B cell (primary cell): ENCODE measurements at places on chromosomes 16 and 17. TPM values are rescaled to one million over a fixed set of nuclear protein-coding genes. Genes with fewer than 3 reads are reported as not detected.

- H3K27me3 ChIP-seq: peaks cover 65% of the 10 kb centered on the region
- DNase-seq: peak; percentile 38
- no peak overlapping the region for H3K4me3 ChIP-seq
- H3K36me3 ChIP-seq: no peaks in the 10 kb centered on the region
- H3K4me1 ChIP-seq: peaks cover 47% of the 10 kb centered on the region
These were observed 16.5 kb upstream of the ZFHX3 start for GRCh38 chr16:73064212-73064993.

- no peaks in the 10 kb centered on the region for H3K27me3 ChIP-seq
- no peak overlapping the region for H3K27ac ChIP-seq
- no peak for DNase-seq
- H3K36me3 ChIP-seq: no peaks in the 10 kb centered on the region
These were observed 25.8 kb downstream of the CNGB1 start for GRCh38 chr16:57944970-57945739.

- no peaks in the 10 kb centered on the region for H3K27me3 ChIP-seq
- H3K4me1 ChIP-seq: peaks cover 9% of the 10 kb centered on the region
- H3K36me3 ChIP-seq: no peaks in the 10 kb centered on the region
- no peak overlapping the region for H3K4me3 ChIP-seq
- no peak overlapping the region for H3K27ac ChIP-seq
- DNase-seq: no peak
These were observed 45.9 kb downstream of the SREBF1 start for GRCh38 chr17:17790637-17791464.

- no peak for DNase-seq
- no peak overlapping the region for H3K27ac ChIP-seq
- H3K36me3 ChIP-seq: no peaks in the 10 kb centered on the region
- peaks cover 3% of the 10 kb centered on the region for H3K27me3 ChIP-seq
- H3K4me1 ChIP-seq: no peaks in the 10 kb centered on the region
These were observed 542.0 kb downstream of the WWOX start for GRCh38 chr16:78641433-78641832.

DNA sequence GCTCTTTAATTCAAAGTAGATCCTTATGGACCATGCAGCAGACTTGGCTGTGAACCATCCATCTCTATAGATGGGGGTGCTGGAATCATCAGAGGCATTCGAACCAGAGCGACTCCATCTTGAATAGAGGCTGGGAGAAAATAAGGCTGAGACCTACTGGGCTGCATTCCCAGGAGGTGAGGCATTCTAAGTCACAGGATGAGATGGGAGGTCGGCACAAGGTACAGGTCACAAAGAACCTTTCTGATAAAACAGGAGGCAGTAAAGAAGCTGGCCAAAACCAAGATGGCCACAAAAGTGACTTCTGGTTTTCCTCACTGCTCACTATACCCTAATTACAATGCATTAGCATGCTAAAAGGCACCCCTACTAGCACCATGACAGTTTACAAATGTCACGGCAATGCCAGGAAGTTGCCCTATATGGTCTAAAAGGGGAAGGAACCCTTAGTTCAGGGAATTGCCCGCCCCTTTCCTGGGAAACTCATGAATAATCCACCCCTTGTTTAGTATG, 89.2 kb upstream of the BRD7 start:
- H3K27me3 ChIP-seq: no peaks in the 10 kb centered on the region
- no peak overlapping the region for H3K27ac ChIP-seq
- no peaks in the 10 kb centered on the region for H3K4me1 ChIP-seq
- no peak overlapping the region for H3K4me3 ChIP-seq

- no peak for DNase-seq
- no peaks in the 10 kb centered on the region for H3K27me3 ChIP-seq
- H3K4me1 ChIP-seq: no peaks in the 10 kb centered on the region
- no peak overlapping the region for H3K4me3 ChIP-seq
- no peak overlapping the region for H3K27ac ChIP-seq
These were observed 232.3 kb upstream of the PMFBP1 start for GRCh38 chr16:72404299-72404698.

DNA sequence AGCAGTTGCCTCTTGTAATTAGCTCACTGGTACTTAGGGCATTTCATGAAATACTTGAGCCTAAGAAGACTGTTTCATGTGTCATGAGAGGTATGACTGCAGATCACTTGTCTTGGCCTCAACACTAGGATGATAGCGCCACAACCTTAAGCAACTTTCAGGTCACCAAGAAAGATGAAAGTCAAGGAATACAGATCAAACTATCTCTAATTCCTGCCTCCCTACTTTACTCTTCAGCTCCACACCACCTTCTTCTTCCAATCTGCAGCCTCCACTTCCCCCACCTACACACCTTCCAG, 28.0 kb downstream of the GNA13 start:
- no peak overlapping the region for H3K4me3 ChIP-seq
- DNase-seq: no peak
- no peaks in the 10 kb centered on the region for H3K27me3 ChIP-seq
- H3K4me1 ChIP-seq: peaks cover 73% of the 10 kb centered on the region
- H3K27ac ChIP-seq: peak overlapping the region; percentile 82
- no peaks in the 10 kb centered on the region for H3K36me3 ChIP-seq

DNA sequence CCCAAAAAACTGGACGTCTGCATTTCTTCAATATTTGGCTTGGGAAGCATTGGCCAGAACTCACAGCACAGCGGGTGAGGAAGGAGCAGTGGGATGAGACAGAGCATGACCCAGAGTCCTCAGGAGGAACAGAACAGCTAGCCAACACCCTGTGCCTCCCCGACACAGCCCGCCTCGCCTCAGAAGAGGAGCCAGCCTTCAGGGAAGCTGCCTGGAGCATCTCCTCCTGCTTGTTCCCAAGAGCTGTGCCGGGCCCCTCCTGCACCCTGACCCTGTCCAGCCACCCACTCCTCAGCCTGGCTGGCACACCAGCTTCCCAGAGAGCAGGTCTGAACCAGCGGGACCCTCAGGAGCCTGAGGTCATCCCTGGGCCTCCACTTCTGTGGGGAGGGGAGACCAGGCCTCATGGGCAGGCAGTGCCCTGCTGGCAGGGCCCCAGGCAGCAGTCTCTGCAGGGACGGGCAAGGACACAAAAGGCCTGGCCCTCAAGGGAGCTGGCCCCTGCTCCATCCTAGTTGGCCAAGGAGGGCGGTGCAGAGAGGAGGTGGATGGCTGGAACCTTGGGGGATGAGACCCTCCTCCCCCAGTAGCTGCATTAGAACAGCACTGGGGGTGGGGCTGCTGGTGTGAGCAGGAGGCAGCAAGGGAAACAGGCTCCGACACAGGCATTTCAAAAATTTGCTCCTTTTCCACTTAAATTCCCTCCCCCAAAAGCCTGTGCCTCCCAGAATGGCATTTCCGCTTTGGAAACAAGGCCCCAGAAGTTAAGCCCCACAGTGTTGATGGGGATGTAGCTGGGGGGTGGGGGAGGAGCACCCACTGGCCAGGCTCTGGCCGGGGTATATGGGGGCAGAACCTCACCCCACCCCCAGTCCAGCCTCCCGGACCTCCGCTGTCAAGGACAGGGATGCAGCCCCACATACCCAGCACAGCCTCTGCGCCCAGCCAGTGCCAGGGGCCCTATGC, 1.8 kb upstream of the BCAR1 start:
- H3K27me3 ChIP-seq: peaks cover 18% of the 10 kb centered on the region
- no peak overlapping the region for H3K4me3 ChIP-seq
- H3K36me3 ChIP-seq: no peaks in the 10 kb centered on the region
- no peak for DNase-seq
- no peak overlapping the region for H3K27ac ChIP-seq

- no peaks in the 10 kb centered on the region for H3K4me1 ChIP-seq
- no peak overlapping the region for H3K27ac ChIP-seq
- no peak for DNase-seq
- H3K27me3 ChIP-seq: no peaks in the 10 kb centered on the region
- H3K4me3 ChIP-seq: no peak overlapping the region
These were observed 43.2 kb downstream of the MYH3 start for GRCh38 chr17:10613775-10614513.

- H3K4me1 ChIP-seq: no peaks in the 10 kb centered on the region
- H3K27me3 ChIP-seq: no peaks in the 10 kb centered on the region
- no peak overlapping the region for H3K27ac ChIP-seq
- no peak for DNase-seq
These were observed 166.2 kb upstream of the ASIC2 start for GRCh38 chr17:33459078-33459940.

DNA sequence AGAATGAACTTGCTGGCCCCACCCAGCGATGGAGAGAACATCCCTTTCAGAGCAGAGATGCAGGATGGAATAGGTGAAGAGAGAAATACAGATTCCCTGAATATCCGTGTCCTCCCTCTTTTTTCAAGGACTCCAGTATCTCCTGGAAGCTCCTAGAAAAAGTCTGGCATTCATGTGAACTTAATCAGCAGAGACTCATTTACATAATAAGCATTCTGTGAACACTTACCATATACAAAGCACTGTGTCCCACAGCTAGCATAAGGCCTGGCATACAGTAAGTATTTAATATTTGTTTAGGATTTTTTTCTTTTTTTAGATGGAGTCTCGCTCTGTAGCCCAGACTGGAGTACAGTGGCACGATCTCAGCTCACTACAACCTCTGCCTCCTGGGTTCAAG, 208.5 kb upstream of the RPL38 start:
- no peak for DNase-seq
- no peaks in the 10 kb centered on the region for H3K36me3 ChIP-seq
- H3K4me3 ChIP-seq: no peak overlapping the region

GRCh38 chr17:17044846-17045561, 2.7 kb downstream of the MPRIP start:
- peak overlapping the region; percentile 22 for H3K4me3 ChIP-seq
- H3K36me3 ChIP-seq: no peaks in the 10 kb centered on the region
- no peaks in the 10 kb centered on the region for H3K27me3 ChIP-seq
- peak; percentile 79 for DNase-seq
- peak overlapping the region; percentile 54 for H3K27ac ChIP-seq
- peaks cover 63% of the 10 kb centered on the region for H3K4me1 ChIP-seq

Gene OR2C1
- 0.52 and 0.91 TPM in 2 replicates for polyA plus RNA-seq

Gene STX1B
- polyA plus RNA-seq: 1.8 and 2.1 TPM in 2 replicates

Gene HSD11B2
- polyA plus RNA-seq: 0.06 and 0.09 TPM in 2 replicates

Gene OR1F1
- not detected in 2 replicates for polyA plus RNA-seq

Gene NTN3
- not detected in 2 replicates for polyA plus RNA-seq

Gene PERCC1
- 0.46 and 0.84 TPM in 2 replicates for polyA plus RNA-seq
